ENCODE measurements at places on chromosomes 12 and 14.
A peak's percentile ranks its signal among the peaks of the same experiment; 100 is the strongest.

- DNase-seq: no peak
Measured at GRCh38 chr12:68159681-68160304, at the start of gene IFNG. Gene IFNG (minus strand): TSS chr12:68159740. CDS start chr12:68159615, 125 bp downstream.

DNA sequence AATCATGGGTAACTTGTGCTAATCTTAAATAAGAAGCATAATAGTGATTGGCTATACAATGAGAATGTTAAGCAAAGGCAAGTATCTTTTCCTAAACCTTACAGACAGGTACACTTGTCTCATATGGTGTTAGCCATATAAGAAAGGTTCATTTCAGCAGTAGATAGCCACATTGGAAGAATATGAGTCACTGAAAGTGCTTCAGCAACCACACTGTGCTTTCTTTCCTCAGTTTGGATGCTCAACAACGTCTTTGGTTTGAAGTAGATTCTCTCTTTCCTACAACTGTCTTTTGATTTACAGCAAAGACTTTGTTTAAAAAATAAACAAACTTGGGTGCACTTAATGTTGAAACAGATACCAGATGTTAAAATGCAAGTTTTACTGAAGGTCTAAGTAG is 8.9 kb downstream of the DDHD1 start:
- no peak for DNase-seq

GRCh38 chr12:49019443-49020324 is 1.1 kb upstream of the PRKAG1 start:
- peak; percentile 67 for DNase-seq

GRCh38 chr14:92437729-92438285 is 75.8 kb upstream of the RIN3 start:
- no peak for DNase-seq

DNA sequence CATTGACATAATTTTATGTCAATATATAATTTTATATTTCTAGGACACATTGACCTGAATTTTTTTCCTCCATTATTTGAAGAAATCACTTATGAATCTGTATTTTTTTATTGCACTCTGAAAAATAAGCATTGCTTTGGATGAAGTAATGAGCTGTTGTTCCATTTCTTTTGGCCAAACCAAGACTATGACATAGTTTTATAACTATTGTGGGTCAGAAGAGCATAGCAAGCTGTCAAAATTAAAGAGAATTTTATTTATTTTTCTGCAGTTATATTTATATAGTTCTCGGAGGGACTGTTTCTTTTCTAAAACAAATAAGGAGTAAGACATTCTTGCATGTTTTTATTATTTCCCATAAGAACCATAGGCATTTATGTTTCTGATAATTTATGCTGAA is 8.5 kb downstream of the C12orf75 start:
- no peak for DNase-seq
